ENCODE measurements at places on chromosomes 4 and X.

- DNase-seq, result no peak
Observed at GRCh38 chr4:26151615-26152014, 169.2 kb upstream of the RBPJ start.

DNA sequence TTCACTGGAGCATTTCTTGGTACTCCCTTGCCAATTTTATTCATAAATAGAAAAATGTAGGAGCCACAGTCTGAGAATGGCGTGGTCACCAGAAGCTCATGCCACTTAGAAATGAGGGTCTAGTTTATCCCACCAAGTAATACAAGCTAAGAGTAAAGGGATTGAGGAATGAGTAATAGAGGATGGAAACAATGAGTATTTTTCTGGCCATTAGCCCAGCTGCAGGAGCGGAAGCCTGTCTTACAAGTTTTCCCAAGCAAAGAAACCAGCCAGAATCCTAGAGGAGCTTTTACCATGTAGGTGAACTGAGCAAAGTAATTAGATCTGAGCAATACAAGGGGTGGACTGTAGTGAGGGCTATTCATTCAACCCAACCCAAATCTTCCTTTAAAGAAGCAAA is 160.7 kb upstream of the NPY2R start:
- DNase-seq, result peak; percentile 42

DNA sequence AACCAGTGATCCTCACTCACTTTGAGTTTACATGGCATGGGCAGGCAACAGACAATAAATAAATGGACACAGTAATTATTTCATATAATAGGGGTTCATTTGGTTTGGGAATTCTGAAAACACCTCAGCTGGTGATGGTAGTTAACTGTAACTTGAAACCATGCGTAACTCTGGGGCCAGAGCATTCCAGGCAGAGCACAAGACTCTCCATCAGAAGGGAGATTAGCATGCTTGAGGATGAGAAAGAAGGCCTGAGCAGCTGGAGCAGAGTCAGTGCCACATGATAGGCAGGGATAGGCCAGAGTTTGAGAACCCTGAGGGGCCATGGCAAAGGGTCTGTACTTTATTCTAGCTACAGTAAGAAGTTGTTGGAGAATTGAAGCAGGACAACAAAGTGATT is 56.3 kb upstream of the CXCL8 start:
- peak; percentile 43 for DNase-seq

- no peak for DNase-seq
Observed at GRCh38 chr4:16290681-16291420, 64.6 kb upstream of the TAPT1 start.

DNA sequence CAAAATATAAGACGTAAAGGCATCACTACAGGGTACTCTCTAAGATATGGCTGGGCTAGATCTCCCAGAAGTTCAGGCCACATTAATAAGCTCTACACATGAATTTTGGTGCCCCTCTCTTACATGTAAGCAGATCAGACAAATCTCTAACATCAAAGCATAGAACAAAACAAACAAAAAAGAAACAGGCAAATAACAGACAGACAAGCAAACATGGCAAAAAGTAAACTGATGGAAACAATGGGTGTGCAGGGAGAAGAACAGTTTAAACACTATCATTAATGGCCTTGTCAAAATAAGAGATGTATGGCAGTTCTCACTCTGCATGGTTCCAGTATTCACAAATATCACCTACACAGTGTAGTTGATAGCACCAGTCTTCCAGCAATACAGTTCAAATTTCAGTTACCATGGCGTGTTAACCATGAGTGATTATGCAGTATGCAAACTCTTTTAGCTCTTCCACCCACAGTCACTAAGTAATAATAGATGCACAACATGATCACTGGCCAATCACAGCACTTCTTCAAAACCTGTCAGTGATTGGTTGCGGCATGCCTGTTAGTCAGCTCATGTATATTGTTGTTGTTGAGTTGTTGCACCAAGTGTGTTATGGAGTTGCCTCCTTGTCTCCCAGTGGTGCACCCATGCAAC is 110.7 kb upstream of the TLR3 start:
- DNase-seq, result no peak

GRCh38 chr4:94743838-94744237 is 13.9 kb upstream of the BMPR1B start:
- no peak for DNase-seq

- DNase-seq, result no peak
Observed at GRCh38 chrX:103565197-103565596, 20.1 kb upstream of the TCEAL4 start.

DNA sequence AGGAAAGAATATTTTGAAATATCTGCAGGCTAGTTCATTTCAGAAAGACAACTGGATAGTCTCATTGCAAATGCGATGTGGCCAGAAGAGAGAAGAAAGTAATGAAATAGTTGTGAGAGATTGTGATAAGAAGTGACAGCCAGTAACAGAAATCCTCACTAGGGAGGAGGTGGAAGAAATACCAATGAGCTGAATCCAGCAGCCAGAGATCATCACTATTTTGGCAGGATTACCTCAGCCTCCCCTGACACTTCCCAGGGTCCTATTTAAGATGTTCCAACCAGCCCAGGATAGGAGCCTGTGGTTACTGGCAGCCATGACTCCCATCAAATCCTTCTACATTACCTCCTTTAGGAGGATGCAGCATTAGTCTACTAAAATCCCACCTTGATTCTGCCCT is 76.7 kb upstream of the ARHGAP24 start:
- DNase-seq, result no peak

DNA sequence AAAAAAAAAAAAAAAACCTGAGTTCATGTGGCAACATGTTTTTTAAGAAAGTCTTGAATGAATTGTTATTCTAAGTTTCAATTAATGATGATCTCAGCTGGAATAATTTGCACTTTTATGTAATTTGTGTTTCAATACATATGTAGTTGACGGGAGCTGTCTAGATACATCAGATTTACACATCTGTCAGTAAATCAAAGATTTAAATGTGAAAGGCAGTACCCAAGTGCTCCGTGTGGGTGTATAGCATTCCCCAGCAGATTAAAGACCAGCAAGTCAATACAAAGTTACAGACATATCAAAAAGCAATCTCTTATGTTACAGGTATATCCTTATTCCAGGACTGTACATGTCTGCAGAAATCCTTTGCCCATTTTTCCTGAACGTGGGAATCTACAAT is 35.2 kb downstream of the SYNPO2 start:
- no peak for DNase-seq

- peak; percentile 87 for DNase-seq
Observed at GRCh38 chr4:10288830-10289537, 168.2 kb downstream of the ZNF518B start.

GRCh38 chrX:31547416-31547815 is 475.6 kb upstream of the FTHL17 start:
- DNase-seq, result no peak

DNA sequence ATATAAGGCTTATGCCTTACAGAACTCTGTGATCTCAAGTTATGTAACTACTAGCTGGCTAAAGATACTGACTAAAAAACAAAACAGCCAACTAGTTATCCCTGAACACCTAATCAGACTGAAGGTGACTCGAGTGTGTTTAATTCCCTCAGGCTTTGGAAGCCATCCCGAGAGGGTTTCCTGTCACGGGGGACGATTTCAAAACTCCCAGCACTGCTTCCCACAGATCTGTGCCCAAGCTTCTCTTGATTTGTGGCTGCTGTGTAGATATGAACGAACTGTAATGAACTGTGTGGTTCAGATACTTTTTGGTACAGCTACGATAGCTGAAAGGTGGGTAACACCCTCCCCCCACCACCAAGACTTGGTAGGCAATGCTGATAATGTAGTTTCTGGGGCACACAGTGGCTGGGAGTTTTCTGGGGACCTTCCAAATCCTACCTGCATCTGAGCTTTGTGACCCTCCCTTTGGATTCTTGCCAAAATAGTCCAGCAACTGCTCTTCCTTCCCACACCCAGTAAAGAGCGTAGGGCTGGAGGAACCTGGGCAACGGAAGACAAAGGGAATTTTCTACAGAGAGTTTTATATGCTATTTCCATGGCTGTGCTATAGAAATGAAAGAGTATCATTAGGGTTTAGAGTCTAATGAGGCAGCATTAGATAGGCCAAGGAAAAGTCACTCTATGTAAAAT is 148.8 kb downstream of the MGST2 start:
- peak; percentile 33 for DNase-seq

GRCh38 chr4:125392694-125393093 is 77.9 kb downstream of the FAT4 start:
- DNase-seq, result no peak

- peak; percentile 79 for DNase-seq
Observed at GRCh38 chrX:40108959-40109287, 11.2 kb upstream of the BCOR start.

- no peak for DNase-seq
Observed at GRCh38 chrX:20639115-20639514, 372.4 kb upstream of the RPS6KA3 start.

DNA sequence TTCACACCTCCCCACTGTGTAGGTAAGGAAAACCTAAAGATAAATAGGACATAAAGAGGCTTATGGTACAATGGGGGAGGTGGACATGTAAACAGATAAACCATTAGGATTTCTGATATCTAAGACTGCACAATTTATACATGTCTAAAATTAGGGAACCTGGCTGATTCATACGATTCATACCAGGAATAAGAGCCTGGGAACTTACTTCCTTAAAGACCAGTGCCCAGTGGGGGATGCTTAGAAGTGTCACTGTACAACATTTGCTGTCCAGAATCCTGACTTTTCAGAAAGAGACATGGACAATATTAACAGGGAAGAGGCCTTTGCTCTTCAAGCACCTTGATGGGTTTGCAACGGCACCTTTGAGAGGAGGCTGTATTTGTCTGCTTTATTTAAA is 116.8 kb upstream of the KIT start:
- DNase-seq, result no peak

DNA sequence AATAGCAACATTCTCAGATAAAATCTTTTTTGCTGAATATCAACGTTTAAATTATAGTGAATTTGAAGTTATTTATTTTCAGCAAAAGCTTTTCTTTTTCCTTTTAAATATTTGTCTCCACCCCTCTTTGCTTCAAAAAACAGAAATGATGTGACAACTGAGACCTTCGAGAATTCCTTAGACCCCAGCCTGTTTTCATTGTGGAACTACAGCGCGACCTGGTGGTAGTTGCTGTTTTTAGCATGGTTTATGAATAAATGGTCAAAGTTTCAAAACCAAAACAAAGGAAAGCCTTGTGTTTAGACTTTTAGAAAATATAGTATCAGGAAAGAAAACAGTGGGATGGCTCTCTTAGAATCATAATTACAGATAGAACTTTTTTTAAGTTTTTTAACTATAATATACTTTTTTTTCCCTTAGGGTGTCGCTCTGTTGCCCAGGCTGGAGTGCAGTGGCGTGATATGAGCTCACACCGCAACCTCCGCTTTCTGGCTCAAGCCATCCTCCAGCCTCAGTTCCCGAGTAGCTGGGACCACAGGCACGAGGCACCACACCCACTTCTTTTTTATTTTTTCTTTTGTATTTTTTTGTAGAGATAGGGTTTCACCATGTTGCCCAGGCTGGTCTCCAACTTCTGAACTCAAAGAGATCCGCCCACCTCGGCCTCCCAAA is 26.8 kb upstream of the TMEM184C start:
- peak; percentile 34 for DNase-seq

GRCh38 chr4:43458293-43458692 is 565.8 kb downstream of the GRXCR1 start:
- DNase-seq, result no peak

DNA sequence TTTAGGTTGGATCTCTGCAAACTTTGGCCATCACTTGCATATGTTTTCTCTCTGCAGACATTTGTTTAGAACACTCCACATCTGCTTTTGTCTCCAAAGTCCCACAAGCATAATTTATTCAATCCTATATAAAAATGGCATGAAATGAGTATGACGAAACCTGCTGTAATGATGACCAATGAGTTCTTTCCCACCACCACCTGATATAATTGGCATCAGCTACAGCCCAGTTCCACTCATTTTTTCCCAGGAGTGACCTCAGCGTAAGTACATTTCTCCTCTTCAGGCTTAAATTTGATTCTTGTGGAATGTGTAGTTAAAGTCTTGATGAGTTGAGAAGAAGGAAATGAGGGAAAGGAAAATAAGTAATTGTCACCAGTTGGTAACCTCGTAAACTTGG is 205.1 kb downstream of the AWAT2 start:
- DNase-seq, result no peak

- DNase-seq, result no peak
Observed at GRCh38 chr4:184787766-184788503, 37.8 kb downstream of the ACSL1 start.

GRCh38 chrX:54288968-54289367 is 68.9 kb downstream of the WNK3 start:
- no peak for DNase-seq

DNA sequence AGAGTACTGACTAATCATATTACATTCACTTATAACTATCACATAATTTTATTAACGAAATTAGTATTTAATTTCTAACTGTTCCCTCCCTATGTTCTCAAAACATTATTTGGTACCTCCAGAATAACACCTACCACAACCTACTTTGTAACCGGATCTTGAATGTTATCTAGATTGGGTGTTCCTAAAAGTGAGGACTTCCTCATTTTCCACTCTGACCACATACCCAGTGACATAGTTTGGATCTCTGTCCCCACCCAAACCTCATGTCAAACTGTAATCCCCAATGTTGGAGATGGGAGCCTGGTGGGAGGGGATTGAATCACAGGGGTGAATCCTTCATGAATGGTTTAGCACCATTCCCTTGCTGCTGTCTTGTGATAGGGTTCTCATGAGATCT is 21.8 kb downstream of the NR3C2 start:
- DNase-seq, result no peak

GRCh38 chr4:74097631-74098426 is 1.2 kb downstream of the CXCL2 start:
- peak; percentile 74 for DNase-seq

GRCh38 chrX:53704294-53704693 is 17.8 kb upstream of the HUWE1 start:
- no peak for DNase-seq

DNA sequence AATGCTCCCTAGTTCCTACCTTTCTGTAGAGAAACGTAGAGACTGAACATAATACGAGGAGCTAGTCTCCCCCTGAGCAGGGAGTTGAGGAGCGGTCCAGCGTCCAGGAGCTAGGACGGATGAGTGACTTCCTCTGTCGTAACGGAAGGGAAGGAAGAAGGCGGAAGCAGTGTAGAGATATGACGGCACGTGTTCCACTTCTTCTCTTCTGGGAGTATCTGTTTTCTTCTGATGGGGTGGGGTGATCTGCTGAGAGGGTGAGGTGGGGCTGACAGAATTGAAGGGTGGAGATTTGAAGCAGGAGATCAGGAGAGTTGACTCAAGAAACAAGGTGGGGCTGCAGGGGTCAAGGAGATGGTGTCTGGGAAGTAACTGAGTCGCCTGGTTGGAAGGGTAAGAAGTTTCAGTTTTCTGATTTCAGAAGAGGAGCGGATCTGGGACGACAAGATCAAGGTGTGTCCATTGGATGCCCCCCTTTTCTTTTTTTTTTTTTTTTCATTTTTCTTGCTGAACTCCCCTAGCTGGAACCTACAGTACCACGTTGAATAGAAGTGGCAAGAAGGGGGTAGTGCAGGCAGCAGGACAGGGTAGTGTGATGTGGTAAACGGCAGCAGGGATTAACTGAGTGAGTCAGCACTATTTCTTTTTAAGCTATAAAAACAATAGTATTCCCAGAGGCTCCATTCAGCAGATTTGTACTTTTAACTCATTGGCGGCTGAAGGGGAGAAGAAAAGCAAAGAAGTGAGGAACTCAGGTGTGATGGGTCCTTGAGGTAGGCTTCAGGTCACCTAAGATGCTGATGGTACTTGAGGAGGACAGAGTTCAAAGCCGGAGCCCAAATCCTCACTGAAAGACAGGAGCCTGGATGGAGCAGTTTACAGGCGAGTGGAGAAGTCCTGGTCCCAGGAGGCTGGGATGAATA is 50.8 kb upstream of the SETD7 start:
- peak; percentile 14 for DNase-seq

- peak; percentile 33 for DNase-seq
Observed at GRCh38 chrX:41421071-41421729, 25.9 kb upstream of the NYX start.

All from mammary epithelial cell (primary cell).